Natural killer cell (primary cell): ENCODE measurements at places on chromosomes 13 and 19. TPM values are rescaled to one million over a fixed set of nuclear protein-coding genes. Genes with fewer than 3 reads are reported as not detected.
A peak's percentile ranks its signal among the peaks of the same experiment; 100 is the strongest.

- H3K4me1 ChIP-seq: no peaks in the 10 kb centered on the region
- H3K27ac ChIP-seq: no peak overlapping the region
- no peaks in the 10 kb centered on the region for H3K27me3 ChIP-seq
Observed at GRCh38 chr19:6979399-6979798, 41.8 kb downstream of the MBD3L2B start.

- H3K27me3 ChIP-seq: no peaks in the 10 kb centered on the region
- H3K4me1 ChIP-seq: no peaks in the 10 kb centered on the region
- H3K4me3 ChIP-seq: no peak overlapping the region
- no peak overlapping the region for H3K27ac ChIP-seq
- no peaks in the 10 kb centered on the region for H3K36me3 ChIP-seq
- DNase-seq: no peak
Observed at GRCh38 chr13:30898678-30899241, 7.3 kb upstream of the MEDAG start.

DNA sequence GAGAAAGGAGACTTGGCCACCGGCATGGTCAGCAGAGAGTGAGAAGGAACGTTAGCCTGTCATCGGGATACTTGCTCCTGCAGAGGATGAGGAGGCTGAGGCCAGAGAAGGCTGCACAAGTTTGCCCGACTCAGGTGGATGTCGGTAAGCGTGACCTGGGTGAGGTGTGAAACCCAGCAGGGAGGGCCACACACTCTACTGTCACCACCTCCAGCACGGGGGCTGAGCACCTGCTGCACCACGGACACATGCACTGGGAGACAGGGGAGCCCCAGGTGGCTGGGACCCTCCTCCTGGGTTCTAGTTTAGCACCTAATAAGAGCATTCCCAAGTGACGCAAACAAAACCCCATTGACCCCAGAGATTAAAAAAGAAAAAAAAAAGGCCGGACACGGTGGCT, 17.3 kb downstream of the MLLT1 start:
- no peaks in the 10 kb centered on the region for H3K27me3 ChIP-seq
- DNase-seq: no peak
- peaks cover 7% of the 10 kb centered on the region for H3K36me3 ChIP-seq

DNA sequence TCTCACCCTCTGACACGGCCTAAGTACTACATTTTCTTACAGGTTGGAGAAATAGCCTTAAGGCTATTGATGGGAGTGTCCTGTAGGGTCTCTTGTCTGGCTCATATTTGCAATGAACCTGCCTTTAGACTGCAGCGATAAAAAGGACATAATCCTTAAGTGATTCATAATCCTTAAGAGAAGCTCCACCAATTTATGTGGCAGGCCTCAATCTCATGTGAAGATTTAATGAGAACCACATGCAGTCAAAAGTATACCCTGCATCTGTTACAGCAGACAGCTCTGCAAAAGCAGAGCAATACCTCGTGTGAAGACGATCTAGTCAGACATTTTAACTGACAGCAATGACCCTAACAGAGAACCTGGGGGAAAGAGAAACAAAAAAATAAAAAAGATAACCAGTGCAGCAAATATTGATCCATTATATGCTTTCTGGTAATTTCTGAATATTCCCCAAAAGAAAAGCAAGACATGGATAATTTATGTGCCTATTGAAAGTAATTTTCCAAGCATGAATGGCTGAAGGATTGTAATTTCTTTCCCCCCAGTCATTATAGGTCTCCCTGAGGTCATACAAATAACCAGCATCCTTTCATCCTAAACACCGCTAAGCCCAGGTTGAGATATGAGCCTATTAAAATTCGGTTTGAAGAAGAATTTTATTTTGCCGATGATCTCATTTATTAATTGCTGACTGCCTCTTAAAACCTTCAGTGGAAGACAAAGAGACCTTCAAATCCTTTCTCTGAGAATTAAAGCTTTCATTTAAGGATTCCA, 321.8 kb upstream of the NBEA start:
- no peaks in the 10 kb centered on the region for H3K4me1 ChIP-seq
- H3K27me3 ChIP-seq: no peaks in the 10 kb centered on the region
- no peak for DNase-seq
- H3K27ac ChIP-seq: no peak overlapping the region

DNA sequence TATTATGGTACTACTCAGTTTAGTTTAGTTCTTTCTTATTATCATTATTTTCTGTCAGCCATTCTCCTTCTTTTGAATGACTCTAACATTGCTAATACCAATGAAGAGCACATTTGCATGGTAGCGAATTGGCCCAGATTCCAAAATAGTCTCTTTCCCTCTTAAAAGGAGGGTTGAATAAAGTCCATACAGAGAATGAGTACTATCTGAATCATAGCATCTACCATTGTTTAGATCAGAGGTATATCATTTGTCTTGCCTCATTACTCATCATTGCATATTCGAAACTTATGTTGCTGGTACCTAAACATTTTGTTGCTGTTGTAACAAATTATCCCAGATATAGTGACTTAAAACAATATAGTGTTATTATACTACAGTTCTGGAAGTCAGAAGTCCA, 1235.3 kb upstream of the ATXN8OS start:
- no peak overlapping the region for H3K4me3 ChIP-seq
- H3K36me3 ChIP-seq: no peaks in the 10 kb centered on the region
- no peaks in the 10 kb centered on the region for H3K4me1 ChIP-seq
- no peaks in the 10 kb centered on the region for H3K27me3 ChIP-seq
- no peak overlapping the region for H3K27ac ChIP-seq

- DNase-seq: no peak
- H3K4me1 ChIP-seq: no peaks in the 10 kb centered on the region
- no peak overlapping the region for H3K27ac ChIP-seq
- H3K36me3 ChIP-seq: no peaks in the 10 kb centered on the region
- no peaks in the 10 kb centered on the region for H3K27me3 ChIP-seq
- no peak overlapping the region for H3K4me3 ChIP-seq
Observed at GRCh38 chr13:62919491-62919890, 1503.8 kb upstream of the PCDH20 start.

DNA sequence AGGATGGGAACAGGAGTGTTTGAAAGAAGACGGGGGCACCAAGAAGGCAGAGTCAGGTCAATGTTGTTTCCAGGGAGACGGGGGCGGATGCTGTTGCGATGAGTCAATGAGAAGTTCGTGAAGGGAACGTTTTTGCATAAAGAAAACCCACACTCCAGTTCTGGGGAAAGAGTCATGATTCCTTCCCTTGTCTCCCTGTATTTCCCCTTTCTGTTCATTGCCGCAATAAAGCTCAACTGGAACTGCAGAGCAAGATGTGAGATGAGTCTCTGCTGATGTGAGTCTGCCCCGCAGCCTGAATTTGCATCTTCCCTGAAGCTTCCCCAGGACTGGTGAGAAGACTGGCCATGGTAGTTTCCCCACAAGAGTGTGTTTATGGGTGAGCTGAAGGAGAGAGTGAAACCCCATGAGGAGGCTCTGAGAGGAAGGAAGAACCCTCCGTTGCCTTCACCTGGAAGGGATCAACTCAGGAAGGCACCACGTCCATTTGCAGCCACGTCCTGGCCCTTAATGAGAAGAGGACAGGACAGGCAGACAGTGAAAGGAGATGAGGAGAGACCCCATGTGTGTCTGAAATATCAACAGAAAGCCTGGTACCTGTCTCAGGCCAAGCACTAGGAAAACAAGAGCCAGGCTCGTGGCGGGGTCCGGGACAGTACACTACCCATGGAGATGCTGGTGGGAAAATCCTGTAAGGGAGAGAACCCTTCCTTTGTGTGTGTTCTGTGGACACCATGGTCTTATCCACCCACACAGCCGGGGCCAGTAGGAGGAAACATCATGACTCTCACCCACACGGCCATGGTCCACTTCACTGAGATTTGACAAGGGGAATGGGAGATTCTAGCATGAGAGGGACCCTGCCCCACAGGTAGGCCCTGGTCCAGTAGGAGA, 13.7 kb downstream of the LILRA1 start:
- DNase-seq: no peak
- H3K4me3 ChIP-seq: no peak overlapping the region
- H3K36me3 ChIP-seq: no peaks in the 10 kb centered on the region
- peaks cover 5% of the 10 kb centered on the region for H3K27me3 ChIP-seq
- no peak overlapping the region for H3K27ac ChIP-seq

DNA sequence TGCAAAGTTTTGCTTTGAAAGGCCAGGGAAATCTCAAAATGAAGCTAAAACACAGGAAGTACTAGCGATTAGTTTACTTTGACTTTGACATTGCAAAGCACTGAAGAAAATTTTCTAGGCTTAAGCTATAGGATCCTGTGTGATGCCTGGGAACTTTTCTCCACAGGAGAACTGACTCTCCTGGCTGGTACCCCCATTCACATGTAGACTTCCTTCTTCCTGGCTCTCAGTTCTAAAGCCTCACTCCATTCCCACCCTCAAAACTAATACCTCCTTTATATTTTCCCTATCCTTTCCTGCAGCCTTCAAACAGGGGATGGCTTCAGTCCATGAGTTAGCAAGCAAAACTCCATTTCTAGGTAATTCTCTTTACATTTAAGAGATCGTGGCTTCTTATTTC, 189.5 kb downstream of the SLITRK1 start:
- H3K4me3 ChIP-seq: no peak overlapping the region
- H3K27ac ChIP-seq: no peak overlapping the region
- no peaks in the 10 kb centered on the region for H3K4me1 ChIP-seq
- H3K27me3 ChIP-seq: no peaks in the 10 kb centered on the region

DNA sequence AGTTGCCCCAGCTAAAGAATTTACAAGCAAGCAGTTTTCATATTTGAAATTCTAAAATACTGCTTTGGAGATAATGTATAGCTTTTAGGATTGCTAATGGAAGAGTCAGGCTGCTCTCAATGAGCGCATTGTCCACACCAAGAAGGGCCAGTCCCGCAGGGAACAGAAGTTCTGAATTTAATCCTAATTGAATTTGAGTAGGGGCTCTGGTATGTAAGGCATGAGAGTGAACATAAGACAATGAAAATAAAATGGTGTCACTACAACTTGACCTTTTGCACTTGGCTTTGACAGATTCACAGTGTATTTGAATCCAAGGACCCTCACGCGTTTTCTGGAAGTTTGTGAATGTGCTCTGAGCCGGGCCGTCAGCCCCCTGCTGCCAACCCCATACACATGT, 32.6 kb downstream of the RAB20 start:
- no peak for DNase-seq
- H3K27ac ChIP-seq: no peak overlapping the region
- H3K4me1 ChIP-seq: peaks cover 27% of the 10 kb centered on the region
- no peaks in the 10 kb centered on the region for H3K36me3 ChIP-seq
- H3K27me3 ChIP-seq: no peaks in the 10 kb centered on the region

DNA sequence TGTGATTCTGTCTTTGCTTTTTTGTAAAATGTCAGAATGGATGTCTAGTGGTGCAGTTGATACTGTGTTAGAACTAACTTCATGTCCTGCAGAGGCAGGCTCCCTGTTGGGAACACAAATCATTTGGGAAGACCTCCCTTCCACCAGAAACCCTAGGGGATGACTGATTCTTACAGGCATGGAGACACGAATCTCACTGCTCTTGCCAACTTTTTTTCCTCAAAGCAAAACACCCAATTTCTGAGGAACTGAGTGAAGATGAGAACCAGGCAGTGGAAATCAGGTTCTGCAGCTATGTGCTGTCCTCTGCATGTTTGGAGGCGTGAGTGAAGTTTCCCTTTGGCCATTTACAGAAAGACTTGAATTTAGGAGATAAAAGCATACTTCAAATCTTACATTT, 87.5 kb upstream of the CSNK1A1L start:
- H3K27me3 ChIP-seq: no peaks in the 10 kb centered on the region
- no peak for DNase-seq
- no peaks in the 10 kb centered on the region for H3K36me3 ChIP-seq
- no peaks in the 10 kb centered on the region for H3K4me1 ChIP-seq
- no peak overlapping the region for H3K4me3 ChIP-seq

- H3K4me3 ChIP-seq: peak overlapping the region; percentile 75
- peaks cover 21% of the 10 kb centered on the region for H3K4me1 ChIP-seq
- H3K27ac ChIP-seq: peak overlapping the region; percentile 53
- no peaks in the 10 kb centered on the region for H3K27me3 ChIP-seq
Observed at GRCh38 chr13:44436589-44437337, 63.1 kb downstream of the SERP2 start.

The ZNF726 gene
- total RNA-seq: 4.8 TPM

The ZNF829 gene
- total RNA-seq: 5.5 TPM

The AMER2 gene
- total RNA-seq: not detected

The SYNGR4 gene
- not detected for total RNA-seq

The CYP4F8 gene
- not detected for total RNA-seq

The C19orf67 gene
- total RNA-seq: 0.53 TPM

The SHISA7 gene
- not detected for total RNA-seq

The HS6ST3 gene
- total RNA-seq: not detected
